ENCODE measurements at places on chromosomes 3 and 15.
A peak's percentile ranks its signal among the peaks of the same experiment; 100 is the strongest.

GRCh38 chr15:85542895-85543331 is 162.5 kb downstream of the AKAP13 start:
- DNase-seq: no peak

GRCh38 chr3:129602730-129603560 is 3.5 kb downstream of the PLXND1 start:
- DNase-seq: peak; percentile 73

DNA sequence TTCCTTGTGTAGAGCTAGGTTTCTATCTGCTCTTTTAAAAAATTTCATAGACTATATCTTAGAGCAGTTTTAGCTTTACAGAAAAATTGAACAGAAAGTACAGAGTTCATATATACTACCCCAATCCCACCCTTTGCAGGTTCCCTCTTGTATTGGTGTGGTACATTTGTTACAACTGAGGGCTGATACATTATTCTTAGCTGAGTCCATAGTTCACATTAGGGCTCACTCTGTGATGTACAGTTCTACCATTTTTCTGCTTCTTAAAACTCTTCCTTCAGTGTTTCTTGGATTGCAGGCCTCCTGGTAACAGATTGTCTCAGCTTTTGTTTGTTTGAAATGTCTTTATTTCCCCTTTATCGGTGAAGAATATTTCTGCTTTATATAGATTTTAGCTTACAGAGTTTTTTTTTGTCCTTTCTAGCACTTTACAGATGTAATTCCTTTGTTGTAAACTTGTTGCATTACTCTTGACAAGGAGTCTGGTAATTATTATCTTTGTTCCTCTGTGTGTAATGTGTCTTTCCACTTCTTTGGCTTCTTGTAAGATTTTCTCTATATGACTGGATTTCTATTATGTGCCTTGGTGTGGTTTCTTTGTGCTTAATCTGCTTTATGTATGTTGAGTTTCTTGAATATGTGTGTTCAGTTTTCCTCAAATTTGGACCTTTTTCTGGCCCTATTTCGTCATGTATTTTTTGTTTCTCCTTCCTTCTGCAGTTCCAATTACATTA is 25.3 kb downstream of the MEF2A start:
- DNase-seq: no peak

DNA sequence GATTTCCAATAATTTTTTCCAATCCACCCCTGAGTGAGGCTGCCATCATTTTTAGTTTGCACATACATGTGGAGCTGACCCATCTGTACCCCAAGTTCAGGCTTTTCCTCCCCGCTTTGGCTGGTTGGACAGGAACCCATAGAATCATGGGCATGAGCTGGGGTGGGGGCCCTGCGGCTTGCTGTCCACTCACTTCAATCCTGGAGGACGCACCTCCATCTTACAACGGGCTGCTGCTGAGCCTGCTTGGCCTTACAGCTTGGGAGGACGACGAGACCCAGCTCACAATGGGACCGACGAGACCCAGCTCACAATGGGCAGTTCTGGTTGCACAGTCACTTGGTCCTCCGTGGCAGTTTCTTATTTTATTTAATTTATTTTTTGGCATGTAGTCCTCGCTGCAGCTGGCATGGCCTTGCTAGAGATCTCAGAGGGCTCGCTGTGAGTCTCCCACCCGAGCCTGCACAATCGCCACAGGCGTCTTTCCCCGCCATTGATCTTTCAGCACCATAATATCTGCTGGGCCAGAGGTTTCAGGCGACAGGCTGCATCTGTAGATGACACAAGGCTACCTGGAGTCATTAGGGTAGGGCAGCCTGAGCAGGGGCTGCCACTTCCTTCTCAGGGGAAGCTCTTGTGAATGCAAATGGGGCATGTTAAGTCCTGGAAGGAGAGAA is 19.6 kb upstream of the EPHB3 start:
- no peak for DNase-seq

- DNase-seq: no peak
Measured at GRCh38 chr3:197283045-197283444, 15.4 kb downstream of the DLG1 start.

GRCh38 chr3:127273206-127273605 is 14.6 kb downstream of the PRR20G start:
- DNase-seq: no peak

GRCh38 chr3:18988614-18989229 is 159.6 kb upstream of the KCNH8 start:
- DNase-seq: peak; percentile 35

GRCh38 chr15:40756938-40757337 is 1.9 kb upstream of the RMDN3 start:
- DNase-seq: no peak

- DNase-seq: no peak
Measured at GRCh38 chr15:65156692-65157091, 23.1 kb upstream of the PDCD7 start.

DNA sequence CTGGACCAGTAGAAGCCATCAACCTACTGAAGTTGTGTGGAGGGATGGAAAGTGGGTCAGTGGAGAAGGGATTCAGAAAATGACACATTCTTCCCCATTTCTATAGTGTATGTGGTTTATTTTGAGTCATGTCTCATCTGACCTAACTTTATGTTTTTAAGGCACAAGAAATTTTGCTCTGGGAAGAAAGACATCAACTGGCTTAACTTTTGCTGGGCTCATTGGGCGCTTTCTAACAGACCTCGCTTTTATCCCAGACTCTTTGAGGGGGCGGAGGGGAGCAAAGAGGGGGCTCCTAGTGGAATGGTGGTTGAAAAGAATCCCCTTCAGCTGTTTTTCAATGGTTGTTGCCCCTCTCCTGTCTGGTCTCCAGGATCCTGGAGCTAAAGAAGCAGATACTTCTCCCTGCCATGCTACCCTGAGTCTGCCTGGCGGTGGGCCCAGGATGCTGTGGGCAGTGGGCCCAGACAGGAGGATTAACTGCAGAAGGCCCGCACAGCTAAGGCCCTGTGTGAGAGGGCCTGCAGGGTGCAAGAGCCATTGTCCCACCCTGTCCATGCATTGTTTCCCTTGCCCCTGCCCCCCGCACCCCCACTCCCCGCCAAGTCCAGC is 14.5 kb downstream of the CSRNP1 start:
- no peak for DNase-seq

DNA sequence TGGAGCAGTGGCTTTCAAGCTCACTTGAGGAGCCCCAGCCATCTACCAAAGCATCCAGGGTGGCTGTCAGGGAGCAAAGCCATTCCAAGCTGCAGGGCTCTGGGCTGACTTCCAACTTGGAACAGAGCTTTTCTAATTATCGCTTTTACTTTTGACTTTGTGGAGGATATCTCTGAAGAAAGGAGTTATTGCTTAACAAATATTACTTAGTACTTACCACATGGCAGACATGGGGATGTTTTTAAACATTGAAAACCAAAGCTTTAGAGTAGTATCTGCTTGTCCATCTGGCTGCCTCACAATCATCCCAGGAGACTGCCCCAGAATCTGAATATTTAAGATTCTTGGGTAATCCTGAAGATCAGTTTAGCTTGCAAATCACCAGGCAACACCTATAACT is 8.9 kb downstream of the TAGLN3 start:
- no peak for DNase-seq

- no peak for DNase-seq
Measured at GRCh38 chr3:39281533-39281932, 1.7 kb upstream of the CX3CR1 start.

- DNase-seq: no peak
Measured at GRCh38 chr3:15974647-15975046, 176.9 kb upstream of the ANKRD28 start.

Data from ACHN (cell line).